GM12878 (cell line): ENCODE measurements at places on chromosomes 3 and 15.

GRCh38 chr15:39248204-39248603, 332.7 kb upstream of the THBS1 start:
- no peak for DNase-seq

DNA sequence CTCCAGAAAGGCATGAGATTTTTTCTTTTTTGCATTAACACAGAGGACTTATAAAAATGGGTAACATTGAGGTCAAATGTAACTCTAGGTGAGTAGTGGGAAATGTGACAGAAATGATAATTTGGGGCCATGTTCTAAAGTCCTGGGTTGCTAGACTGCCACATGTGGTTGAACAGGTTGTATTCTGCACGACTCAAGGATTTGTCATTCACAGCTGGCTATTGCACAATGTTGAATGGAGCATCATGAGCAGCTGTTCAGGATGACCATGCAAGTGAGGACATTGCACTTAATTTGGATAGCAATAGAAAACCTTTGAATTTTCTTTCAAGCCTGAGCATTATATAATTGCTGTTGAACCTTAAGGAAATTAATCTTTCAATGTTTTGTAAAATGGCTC, 396.6 kb downstream of the NAALADL2 start:
- DNase-seq, result no peak

DNA sequence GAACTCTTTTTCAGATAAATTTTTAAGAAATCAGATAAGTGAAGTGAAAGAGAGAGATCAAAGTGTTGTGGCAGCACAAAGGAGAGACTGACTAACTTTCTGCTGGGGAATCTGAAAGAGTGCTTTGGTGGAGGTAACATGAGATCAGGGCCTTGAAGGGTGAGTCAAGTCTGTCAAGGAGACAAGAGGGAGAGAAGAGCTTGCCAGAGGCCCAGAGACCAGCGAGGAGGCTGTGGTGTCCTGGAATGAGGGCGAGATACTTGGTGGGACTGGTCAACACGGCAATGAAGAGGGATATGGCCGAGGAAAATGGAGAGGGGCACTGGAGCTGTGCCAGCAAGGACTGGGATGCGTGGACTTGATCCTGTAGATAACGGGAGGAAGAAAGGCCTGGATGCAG, 4.6 kb downstream of the TADA3 start:
- no peak for DNase-seq

GRCh38 chr3:185722881-185723280, 102.0 kb downstream of the IGF2BP2 start:
- no peak for DNase-seq

DNA sequence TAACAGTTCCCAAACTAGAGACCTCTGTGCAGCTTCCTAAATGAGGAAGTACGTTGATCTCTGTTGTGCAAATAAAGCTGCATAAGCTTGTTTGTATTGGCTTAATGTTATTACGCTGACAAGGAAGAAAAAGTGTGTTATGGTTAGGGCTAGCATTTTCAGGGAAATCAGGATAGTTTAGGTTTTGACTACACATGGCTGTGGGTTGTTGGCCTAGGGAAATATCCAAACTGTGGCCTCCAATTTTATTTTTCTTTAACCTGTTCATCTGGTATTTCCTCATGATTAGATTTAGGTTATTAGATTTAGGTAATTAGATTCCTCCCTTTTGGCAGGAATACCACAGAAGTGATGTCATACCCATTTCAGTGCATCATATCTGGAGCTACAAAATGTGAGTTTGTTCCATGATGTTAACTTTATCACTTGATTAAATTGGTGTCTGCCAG, 8.7 kb upstream of the MCCC1 start:
- DNase-seq, result no peak

GRCh38 chr15:62572797-62573196, 407.7 kb upstream of the C2CD4B start:
- DNase-seq, result no peak

DNA sequence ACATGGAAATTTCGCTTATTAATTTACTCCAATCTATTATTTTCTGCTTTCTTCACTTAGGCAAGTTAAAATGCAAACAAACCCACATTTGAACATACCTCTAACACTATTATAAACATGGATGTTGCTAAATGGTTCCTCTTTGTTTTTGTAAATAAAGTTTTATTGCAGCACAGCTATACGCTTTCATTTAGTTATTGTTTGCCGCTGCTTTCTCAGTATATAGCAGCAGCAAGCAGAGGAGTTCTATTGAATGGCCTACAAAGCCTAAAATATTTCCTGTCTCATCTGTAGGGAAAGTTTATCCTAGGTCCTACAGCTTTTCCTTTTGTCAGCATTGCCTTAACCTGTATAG, 7.9 kb upstream of the CHD2 start:
- no peak for DNase-seq

DNA sequence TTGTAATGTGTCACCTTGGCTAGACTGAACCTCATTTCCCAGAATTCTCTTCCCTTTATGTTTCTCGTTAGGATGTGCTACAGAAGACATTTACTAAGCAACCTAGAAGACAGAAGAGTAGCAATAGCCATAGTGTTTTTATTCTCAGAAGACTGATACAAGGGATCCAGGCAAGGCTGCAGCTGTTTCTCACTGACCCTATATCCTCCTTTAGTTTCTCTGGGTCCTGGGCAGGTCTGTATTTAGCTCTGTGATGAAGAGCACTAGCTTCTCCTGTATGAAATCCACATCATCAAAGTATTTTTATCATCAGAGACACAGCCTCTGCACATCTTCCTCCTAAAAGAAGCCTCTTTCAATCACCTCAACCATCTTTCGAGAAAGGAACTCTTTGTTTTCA, 72.5 kb downstream of the SUMF1 start:
- DNase-seq, result no peak

GRCh38 chr3:38107911-38108648, 28.8 kb downstream of the ACAA1 start:
- no peak for DNase-seq

DNA sequence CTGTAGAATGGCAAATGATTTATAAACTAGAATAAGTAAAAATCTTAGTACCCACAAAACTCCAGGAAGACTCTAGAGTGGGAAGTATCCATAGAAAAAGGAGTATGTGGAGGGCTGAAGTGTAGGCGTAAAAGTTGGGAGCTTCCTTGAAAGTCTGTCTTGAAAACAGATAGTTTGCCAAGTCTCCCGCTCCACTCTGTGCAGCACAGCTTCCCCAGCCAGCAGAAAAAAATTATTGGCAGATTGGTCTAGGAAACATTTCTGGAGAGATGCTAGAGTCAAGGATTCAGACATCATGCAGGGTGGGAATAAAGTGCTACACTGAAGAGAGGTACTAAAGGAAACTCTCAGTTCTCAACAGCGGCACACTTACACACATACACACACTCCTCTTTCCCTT, 53.4 kb upstream of the CD200R1L start:
- DNase-seq, result no peak

- no peak for DNase-seq
These were observed 2.4 kb upstream of the RPUSD3 start for GRCh38 chr3:9846231-9846630.

DNA sequence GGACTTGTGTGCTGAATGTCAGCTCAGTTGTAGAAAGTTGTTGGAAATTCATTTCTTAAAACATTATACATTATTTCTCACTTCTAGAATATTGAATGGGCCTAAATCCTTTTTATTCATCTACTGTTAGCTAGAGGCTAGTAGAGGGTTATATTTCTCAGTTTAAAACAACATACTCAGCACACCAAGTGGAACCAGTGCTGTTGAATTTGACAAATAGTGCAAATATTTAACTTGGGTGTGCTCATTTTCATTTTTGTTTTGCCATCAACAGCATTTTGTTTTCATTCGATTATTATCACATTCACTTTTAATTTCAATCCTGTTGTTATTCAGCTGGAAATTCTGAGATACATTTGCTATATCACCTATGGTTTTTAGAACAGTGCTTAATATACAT, 269.4 kb upstream of the PEX5L start:
- DNase-seq, result no peak

- no peak for DNase-seq
These were observed 18.7 kb upstream of the APH1B start for GRCh38 chr15:63258658-63259057.

- DNase-seq, result no peak
These were observed 36.8 kb downstream of the VGLL4 start for GRCh38 chr3:11606865-11607440.

DNA sequence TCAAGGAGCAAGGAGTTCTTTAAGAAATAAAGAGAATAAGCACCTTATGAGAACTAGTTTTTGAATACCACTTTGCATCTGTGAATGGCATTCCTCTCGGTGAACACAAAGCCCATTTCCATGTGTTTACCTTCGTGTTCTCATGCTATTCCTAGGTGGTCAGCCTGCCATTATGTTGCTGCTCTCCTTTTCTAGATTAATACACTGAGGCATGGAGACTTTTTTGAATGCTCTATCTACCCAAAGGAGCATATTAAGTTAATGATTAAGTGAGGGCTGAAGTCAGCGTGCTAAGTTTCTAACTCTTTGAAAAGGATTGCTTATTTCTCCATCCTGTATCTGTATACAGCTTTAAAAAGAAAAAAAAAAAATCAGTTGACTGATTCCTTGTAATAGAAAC, 394.5 kb downstream of the MECOM start:
- no peak for DNase-seq

- no peak for DNase-seq
These were observed 7.2 kb downstream of the APBA2 start for GRCh38 chr15:28892789-28893610.
